NCI-H748 treated with DMSO at 0.1 percent for 48 hours (cell line): ENCODE measurements at places on chromosomes 16 and 17.

DNA sequence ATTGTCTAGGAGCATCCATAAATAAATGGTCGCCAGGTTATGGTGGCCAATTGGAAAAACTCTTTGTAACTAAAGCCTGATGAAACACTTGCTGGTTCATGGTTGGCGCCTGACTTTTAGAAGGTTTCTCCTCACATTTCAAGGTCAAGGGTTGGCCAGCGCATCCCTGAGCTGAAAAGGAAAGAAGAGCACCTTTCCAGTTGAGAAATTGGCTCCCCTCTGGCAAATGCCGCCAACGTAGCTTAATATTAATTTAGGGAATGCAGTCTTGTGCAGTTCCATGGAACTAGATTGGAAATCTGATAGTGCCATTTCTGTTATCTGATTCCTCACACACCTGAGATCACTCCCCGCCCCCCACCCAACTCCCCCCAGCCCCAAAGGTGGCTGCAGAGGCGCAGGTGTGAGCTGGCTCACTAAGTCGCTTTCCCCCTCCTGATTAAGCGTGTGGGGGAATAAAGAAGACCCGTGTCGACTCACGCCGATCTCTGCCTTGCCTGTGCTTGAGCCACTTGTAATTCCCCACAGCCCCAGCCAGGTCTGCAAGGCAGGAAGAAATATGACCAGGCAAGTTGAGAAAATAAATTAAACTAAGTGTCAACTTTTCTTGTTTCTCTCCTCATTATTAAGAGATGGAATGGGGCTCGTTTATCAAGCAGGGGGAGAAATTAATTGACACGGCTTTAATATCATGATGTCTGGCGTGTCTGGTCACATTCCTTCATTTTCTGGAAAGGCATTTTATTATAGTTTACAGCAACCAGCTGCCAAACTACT lies 157.7 kb downstream of the CCDC182 start:
- DNase-seq, result no peak

- DNase-seq, result no peak
Measured at GRCh38 chr17:76735586-76736348, 1.4 kb downstream of the SRSF2 start.

DNA sequence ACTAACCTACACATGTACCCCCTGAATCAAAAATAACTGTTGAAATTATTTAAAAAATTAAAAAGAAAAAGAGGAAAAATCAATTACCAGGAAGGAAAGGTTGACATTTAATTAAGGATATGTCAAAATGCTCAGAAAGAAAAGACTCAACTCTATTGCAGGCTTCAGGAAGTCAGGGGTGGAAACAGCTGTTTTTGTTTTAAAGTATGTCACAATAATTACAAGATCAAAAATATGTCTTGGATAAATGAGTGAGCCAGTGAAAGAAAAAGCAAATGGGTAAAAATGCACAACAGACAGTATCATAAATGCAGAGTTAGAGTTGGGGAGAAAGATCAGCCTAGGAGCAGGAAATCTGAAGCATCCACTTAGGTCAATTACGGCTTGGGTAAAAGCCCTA lies 146.0 kb downstream of the CDH11 start:
- no peak for DNase-seq

DNA sequence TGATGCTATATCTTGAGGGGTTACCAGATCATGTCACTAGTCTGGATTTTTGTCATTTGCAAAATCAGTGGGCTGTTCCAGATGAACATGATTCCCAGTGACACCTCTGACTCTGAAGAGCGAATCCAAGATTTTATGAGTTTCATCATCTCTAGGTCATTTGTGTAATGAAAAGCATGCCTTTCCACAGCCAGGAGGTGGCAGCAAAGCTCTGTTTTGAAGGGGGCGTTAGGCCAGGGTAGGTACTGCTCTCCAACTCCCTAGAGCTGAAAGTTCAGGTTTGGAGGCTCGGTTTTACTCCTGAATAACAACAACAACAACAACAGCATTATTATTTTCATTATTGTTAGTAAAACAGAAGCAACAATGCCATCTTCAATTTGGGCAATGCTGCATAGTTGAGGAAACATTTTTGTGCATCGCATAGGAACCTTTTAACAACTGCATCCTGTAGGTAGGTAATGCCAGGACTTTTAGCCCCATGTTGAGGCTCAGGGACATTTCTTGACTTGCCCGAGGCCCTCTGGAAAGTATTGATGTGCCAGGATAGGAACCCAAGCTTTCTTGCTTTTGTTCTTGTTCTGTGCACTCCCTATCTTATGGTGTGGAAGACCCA lies 77.0 kb downstream of the MYH13 start:
- DNase-seq, result no peak

GRCh38 chr17:57368637-57369336 lies 112.5 kb downstream of the MSI2 start:
- DNase-seq, result no peak

GRCh38 chr17:57668332-57668731 lies 76.8 kb downstream of the CCDC182 start:
- DNase-seq, result no peak

DNA sequence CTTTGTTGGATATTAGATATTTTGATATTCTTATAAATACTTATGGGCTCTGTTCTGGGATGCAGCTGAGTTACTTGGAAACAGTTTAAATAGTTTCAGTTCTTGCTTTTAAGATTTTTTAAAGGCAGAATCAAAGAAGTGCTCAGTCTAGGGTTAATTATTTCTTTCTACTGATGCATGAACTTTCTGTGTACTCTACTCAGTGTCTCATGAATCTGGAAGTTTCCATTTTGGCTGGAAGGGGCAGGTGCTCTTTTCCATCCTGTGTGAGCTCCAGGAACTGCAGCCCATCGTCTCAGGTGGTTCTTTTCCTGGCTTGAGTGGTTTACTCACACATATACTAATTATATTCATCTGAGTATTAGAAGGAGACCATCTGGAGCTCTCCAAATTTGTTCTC lies 61.1 kb upstream of the CPHXL start:
- no peak for DNase-seq
